Tongue (tissue), 3 donors: ENCODE measurements at places on chromosomes 6 and 20. TPM values are rescaled to one million over a fixed set of nuclear protein-coding genes. Genes with fewer than 3 reads are reported as not detected.

Gene CASS4
- 2.8 TPM for total RNA-seq

Gene RIMS1
- total RNA-seq: 2.3 TPM

Gene RAET1L
- 3.3 TPM for total RNA-seq

Gene TMEM244
- 2.3 TPM for total RNA-seq

Gene KAT14
- total RNA-seq: 19.1 TPM

Gene C20orf144
- total RNA-seq: not detected

- DNase-seq: peak; percentile 48
These were observed at the start of gene CCDC170 for GRCh38 chr6:151493804-151494234. Gene CCDC170 (plus strand): TSS chr6:151494017. CDS start chr6:151494129, 112 bp downstream.

DNA sequence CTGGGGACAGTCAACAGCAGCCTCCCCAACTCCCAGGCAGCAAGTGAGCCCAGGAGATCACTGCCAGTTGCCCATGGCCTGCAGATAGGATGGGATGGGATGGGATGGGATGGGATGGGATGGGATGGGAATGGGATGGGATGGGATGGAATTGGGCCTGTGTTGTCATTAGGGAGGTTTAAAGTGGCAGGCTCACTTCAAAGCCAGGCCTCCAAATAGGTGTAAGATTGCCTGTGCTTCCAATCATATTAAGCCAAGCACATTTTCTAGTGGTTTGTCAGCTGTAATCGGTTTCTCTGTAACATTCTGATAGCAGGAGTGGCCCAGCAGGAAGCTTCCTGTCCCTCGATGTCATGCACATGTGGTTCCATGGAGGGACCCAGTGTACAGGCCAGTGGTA, 82.7 kb upstream of the NXT1 start:
- no peak for DNase-seq

DNA sequence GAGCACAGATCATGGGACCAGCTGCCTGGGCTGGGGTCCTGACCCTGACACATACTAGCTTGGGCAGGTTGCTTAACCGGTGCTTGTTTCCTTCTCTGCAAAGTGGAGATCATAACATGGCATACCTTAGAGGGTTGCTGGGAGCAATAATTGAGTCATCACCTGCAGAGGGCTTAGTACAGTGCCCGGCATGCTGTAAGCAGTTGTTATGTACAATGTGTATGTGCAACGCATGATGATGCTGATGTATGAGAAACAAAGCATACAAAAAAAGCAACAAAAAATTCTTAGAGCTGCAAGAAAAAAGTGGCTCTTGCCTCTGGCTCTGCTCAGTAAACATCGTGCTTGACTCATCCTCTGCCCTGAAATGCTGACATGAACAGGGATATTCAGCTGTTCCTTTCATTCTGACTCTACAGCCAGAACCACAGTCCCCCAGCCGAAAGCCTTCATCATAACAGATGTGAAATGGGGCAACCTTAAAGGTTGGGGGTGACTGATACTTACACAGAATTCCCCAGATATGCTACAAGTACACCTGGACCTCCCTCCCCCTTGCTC, 91.7 kb downstream of the CLIC5 start:
- DNase-seq: no peak

- DNase-seq: peak; percentile 25
These were observed 30.7 kb downstream of the C6orf163 start for GRCh38 chr6:87375315-87375714.

- DNase-seq: peak; percentile 63
These were observed 91.7 kb upstream of the IYD start for GRCh38 chr6:150276937-150277742.

GRCh38 chr20:48338717-48339116, 489.1 kb downstream of the PREX1 start:
- no peak for DNase-seq

DNA sequence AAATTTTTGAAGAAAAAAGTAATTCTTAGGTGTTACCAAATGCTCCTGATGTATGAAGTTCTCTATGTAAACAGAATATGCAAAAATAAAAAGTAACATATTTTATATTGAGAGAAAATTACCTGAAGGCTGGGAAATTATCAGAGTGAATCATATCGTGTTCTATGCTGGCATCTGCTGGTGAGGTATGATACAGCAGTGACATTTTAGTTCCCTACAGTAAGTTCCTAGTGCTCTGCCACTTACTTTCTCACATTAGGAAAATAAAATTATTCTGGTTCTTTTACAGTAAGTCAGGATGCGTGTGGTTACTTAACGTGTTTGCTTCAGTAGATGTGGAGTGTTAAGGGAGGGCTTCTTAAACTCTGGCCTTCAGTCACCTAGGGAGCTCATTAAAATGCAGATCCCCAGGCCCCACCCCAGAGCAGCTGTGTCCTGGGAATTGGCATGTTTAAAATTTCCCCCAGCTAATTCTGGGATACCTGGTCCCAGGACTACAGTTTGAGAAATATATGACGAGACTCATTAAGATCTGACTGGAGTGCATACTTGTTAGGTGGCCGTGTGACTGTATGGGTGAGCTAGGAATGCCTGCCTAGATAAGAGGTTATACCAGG, 3.2 kb downstream of the ACTR5 start:
- DNase-seq: peak; percentile 59

GRCh38 chr20:8967641-8968245, 101.1 kb upstream of the PLCB4 start:
- no peak for DNase-seq

DNA sequence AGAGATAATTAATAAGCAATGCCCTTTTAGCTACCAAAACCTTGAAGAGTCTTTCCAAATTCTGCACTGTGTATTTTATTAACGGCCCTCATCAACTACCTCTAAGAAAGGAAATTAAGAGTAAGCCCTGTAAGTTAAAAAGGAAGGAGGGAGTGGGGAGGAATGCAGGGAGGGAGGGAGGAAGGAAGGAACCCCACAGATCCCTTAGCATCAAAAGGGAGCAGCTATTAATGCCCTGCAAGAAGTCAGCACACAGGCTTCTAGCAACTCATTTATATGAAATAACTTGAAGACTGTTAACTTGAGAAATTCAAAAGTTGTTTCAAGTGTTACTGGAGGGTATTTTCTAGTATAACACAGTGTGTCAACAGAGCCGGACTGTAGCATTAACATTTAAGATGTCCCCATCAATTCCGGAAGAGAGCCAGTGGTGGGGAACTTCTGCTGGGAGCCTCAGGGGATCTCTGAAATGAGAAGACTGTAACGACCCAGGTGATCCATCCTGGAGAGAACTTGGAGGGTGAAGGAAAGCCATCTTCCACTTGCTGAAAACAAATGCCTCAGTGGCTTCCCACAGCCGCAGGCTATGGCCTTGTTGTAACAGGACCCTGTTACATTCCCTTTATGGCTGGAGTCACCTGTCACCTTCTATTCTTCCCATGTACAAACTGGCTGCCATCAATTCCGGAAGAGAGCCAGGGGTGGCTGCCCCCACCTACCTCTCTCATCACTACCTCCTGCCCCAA, 33.2 kb downstream of the SLC22A23 start:
- DNase-seq: no peak

- DNase-seq: no peak
These were observed 47.7 kb downstream of the PLAGL2 start for GRCh38 chr20:32159766-32160221.

- no peak for DNase-seq
These were observed 17.3 kb downstream of the SMAP1 start for GRCh38 chr6:70684794-70685493.

DNA sequence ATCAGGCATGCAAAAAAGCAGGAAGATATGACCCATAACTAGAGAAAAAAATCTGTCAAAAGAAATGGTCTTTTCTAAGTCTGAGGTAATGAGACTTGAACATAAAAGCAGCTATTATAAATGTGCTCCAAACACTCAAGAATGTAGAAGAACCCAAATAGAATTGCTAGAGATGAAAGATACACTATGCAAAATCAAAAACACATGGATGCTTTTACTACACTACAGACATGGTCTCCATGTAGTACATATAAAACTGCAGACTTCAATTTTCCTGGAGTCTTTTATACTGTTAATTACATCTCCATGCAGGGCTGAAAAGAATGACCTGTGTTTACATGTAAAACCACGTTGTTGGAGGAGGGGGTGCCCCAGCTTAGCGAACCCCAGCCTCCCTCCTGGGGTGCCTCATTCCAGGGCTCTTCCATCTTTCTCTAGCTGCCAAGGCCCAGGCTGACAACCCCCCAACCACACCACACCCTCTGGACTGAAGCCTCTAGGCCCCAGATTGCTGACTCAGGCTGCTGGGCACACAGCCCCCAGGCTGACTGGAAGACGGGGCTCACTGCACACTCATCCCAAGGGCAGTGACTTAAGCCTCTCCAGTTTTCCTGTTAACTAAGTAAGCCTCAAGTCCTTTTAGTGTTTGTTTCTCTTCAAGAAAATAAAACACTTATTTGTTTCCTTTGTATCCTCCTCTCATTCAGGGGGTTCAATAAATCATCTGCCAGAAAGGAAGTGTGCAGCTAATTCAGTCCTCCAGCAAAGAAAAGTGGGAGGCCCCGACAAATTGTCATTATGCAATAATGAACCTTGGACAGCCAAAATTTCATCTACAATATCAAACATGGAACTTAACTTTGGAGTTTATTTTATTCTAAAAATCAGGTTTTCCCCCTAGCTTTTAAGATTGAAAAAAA, 26.0 kb upstream of the PLAGL1 start:
- no peak for DNase-seq

DNA sequence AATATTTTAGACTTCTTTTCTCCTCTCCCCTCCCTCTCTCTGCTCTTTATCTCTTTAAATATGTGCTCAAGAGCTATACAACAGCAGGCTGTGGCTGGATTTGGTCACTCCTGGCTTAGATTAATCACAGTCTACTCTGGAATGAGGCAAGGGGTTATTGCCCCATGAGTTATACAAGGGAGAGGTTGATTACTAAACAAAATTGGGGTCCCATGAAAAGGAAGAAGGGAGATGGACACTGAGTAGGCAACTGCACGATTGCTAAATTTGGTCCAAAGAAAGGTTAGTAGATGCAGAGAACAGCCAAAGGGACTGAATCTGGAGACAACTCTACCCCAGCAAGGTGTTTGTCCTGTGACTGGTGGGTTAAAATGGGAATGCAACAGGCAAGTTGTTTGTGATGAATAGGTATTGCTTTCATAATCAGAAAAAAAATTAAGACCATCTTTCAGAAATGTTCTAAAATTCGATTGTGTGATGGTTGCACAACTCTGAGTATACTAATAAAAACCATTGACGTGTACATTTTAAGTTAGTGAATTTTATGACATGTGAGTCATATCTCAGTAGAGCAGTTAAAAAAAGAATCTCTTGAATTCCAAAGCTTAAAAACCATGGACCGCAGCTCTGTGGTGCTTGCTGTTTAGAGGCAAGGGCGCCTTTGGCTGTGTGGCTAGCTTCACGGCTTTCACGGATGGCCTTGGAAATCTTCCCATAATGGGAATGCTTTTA, 57.1 kb downstream of the KIZ start:
- no peak for DNase-seq

DNA sequence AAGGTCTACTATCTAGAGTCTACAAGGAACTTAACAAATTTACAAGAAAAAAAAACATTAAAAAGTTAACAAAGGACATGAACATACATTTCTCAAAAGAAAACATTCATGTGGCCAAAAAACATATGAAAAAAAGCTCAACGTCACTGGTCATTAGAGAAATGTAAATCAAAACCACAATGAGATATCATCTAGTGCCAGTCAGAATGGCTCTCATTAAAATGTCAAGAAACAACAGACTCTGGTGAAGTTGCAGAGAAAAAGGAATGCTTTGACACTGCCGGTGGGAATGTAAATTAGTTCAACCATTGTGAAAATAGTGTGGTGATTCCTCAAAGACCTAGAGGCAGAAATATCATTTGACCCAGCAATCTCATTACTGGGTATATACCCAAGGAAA, 48.3 kb downstream of the OGFRL1 start:
- no peak for DNase-seq

- no peak for DNase-seq
These were observed 46.3 kb downstream of the MDFI start for GRCh38 chr6:41684311-41685180.
